Activated CD4-positive, alpha-beta T cell treated with anti-CD3 and anti-CD28 coated beads, Interleukin-2, amount 50 U/mL, for 1 hour (primary cell): ENCODE measurements at places on chromosomes 7 and 10.

DNA sequence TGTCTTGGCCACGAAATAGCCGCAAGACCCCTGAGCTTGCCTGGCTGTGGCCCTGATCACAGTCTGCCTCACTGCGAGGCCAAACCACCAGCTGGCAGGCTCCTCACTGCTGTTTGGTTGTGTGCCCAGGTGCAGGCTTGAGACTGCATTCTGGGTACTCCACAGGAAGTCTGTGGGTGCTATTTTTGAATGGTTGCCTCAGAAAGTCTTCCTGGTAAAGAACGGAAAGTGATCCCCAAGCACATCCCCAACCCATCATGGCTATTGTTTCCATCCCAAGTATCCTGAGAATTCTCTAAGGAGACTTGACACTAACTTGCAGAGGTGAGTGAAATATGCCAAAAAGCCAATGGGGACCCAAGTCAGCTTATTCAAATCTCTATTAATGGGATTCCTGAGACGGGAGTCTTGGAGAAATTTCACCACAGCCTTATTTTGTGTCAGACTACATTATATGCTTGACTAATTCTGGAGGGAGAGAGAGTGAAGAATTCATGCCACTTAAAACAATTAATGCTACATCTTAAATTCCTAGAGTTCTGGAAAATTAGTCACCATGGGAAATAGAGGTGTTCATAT is 170.9 kb downstream of the RAMP3 start:
- DNase-seq: no peak

- no peak for DNase-seq
These were observed 111.3 kb upstream of the IGFBP3 start for GRCh38 chr7:46032353-46032752.

DNA sequence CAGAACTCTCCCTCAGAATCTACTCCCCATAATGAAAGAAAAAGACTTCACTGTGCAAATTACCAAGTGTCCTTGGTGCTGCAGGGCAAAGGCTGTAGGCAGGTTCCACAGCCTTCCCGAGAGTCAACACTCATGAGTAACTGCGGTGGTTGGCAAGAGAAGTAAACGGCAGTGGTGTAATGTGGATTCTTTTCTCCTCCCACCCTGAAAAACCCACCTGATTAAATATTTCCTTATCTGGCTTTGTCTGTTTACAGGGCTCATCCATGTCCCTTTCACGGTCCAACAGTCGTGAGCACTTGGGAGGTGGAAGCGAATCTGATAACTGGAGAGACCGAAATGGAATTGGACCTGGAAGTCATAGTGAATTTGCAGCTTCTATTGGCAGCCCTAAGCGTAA is 300.9 kb downstream of the BICC1 start:
- DNase-seq: no peak

DNA sequence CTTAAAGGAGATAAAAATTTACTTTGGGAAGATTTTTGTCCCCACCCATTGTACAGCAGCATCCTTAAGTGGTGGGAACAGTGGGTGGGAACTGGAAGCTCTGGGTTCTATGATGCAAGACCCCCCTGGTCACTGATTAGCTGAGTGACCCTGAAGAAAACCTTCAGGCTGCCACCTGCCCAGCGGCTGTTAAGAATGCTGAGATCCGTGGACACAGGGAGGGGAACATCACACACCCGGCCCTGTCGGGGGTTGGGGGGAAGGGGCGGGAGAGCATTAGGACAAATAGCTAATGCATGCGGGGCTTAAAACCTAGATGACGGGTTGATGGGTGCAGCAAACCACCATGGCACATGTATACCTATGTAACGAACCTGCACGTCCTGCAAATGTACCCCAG is 14.5 kb downstream of the CARD11 start:
- no peak for DNase-seq

DNA sequence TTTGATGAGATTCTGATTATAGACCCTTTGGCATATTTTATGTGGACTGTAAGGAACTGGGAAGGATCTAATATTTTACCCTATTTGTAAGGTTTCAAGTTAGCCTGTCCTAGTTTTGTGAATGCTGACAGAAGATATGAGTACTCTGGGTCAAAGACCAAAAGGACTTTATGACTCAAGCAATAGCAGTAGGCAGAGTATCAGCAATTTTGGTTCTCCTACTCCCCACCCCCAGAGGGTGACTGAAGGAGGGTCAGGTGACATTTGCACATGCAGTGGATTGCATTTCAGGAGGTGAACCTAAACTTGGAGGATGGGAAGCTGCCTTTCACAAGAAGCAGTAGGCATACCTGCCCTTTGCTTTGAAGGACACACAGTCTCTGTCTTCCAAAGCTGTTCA is 84.0 kb upstream of the KLF6 start:
- DNase-seq: no peak

DNA sequence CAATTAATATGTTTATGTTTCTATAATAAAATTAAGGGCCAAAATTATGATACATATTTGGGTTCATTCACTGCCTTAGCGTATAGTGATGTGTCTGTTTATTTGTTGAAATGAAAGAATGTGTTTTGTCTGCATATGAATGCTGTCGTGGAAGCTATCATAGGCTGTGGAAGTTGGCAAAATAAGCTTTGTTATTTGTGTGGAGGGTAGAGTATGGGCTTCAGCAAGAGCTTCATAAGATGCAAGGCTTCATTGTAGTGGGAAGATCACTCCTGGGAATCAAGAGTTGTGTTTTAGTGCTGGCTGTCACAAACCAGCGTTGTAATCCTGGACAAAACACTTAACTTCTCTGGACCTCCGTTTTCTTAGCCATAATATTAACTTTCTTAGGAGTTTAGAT is 2.5 kb downstream of the SLK start:
- DNase-seq: no peak

DNA sequence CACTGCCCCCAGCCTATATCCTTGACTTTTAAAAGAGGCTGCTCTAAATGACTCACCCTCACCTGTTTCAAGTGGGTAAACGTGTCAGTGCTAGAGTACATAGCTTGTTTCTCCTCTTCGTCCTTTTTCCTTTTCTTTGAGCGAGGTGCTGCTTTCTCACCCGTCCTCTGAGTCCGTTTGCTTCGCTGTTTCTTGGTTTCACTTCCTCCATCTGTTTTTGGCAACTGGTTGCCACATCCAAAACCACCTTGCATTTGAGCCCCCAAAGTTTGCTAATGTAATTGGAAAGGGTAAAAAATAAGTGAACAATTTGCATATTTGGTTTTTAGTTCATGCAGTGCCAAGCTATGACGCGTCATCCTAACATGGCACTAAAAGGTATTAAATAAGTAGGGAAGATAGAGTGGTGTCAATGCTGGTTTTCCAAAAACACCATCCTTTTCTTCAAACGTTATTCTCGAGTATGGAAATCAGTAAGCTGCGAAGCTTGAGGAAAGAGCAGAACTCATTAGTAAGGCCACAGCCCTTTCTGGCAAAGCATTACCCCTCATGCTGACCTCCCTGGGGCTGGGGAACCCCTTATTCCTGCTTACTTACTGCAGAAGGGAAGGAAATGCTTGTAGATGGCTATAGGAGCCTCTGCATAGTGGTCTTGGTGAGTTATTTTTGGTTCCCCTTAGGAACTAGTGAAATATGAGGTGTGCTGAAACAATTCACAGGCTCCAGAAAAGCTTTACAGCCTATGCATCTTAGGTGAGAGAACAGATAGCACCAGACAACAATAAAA is 133.5 kb downstream of the GALNT11 start:
- no peak for DNase-seq

GRCh38 chr7:155846936-155847335 is 34.7 kb upstream of the SHH start:
- DNase-seq: no peak

DNA sequence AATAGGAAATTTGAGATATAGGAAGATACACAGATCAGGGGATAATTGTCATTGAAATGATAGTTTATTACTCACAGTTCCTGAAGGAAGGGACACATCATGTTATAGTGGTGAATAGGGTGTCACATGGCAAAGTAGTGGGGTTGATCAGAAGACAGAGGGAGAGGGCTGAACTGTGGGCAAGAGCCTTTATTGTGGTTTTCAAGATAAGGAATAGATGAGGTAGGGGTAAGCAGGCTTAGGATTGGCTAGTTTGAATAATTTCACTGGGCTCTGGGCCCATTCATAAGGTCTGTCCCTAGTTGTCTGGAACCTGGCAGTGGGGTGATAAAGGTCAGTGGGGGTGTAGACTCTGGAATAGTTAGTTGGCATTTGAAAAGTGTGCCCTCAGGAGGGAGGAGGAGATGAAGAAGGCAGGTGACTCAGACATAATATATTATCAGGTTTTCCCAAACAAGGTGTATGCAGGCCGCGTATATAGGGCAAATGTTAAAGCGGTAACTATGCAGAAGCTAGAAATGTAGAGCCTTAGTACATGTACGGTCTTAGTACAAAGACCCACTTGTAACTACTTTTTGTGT is 18.5 kb downstream of the FGL2 start:
- no peak for DNase-seq

- DNase-seq: no peak
These were observed 227.1 kb downstream of the LRMDA start for GRCh38 chr10:75658496-75658895.

DNA sequence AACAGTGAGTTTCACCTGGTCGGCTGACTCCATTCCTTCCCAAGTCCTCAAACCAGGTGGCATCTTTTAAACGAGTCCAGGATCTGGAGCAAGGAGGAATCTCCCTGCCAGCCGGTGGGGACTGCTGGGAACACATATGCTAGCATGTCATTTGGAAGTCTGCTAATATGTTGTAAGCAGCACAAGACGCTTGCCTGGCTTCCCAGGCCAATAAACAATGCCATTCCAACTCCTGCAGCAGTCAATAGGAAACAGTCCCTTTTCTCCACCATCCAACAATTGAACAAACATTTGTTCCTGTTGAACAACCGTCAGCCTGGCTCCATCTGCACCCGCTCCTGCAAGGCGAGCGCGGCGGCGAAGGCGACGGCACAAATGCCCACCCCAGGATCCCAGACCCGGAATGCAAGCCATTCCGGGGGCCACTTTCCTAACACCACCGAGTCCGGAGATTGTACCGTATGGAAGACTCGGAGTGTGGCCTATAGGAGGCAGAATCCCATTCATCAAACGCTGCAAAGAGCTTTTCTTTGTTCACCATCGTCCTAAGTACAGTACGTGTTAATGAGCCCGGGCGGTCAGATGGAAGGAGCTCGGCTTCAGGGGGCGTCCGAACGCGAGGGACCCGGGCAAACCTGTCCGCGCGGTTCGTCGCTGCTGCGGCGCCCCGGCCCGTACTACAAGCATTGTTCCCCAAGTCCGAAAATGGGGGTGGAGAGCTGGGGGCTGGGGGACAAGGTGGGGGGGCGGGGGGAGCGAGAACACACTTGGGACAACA is 1.6 kb downstream of the FAM53B start:
- DNase-seq: no peak

- no peak for DNase-seq
These were observed 63.9 kb downstream of the PPP1R9A start for GRCh38 chr7:94971051-94971867.

GRCh38 chr10:123500110-123500509 is 166.0 kb upstream of the GPR26 start:
- DNase-seq: no peak

GRCh38 chr7:148256433-148256832 is 334.1 kb upstream of the C7orf33 start:
- no peak for DNase-seq

GRCh38 chr7:126570845-126571244 is 681.9 kb downstream of the GRM8 start:
- no peak for DNase-seq

DNA sequence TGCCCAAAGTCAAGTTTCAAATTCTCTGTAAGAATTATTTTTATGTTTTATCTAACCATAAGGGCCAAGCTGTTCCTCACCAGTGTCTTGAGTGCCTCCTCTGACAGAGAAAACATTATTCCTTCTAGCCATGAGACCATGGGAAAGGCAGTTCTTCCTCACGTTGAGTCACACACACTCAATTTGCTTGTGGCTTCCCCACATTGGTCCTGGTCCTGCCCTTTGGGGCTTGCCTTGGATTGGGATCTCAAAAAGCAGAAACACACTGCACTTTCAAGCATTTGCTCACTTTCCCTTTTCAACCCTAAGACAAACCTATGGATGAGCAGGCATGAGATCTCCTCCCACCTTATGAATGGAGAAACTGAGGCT is 248.3 kb upstream of the IGFBP3 start:
- DNase-seq: no peak

GRCh38 chr7:3117081-3117480 is 73.4 kb upstream of the CARD11 start:
- no peak for DNase-seq

DNA sequence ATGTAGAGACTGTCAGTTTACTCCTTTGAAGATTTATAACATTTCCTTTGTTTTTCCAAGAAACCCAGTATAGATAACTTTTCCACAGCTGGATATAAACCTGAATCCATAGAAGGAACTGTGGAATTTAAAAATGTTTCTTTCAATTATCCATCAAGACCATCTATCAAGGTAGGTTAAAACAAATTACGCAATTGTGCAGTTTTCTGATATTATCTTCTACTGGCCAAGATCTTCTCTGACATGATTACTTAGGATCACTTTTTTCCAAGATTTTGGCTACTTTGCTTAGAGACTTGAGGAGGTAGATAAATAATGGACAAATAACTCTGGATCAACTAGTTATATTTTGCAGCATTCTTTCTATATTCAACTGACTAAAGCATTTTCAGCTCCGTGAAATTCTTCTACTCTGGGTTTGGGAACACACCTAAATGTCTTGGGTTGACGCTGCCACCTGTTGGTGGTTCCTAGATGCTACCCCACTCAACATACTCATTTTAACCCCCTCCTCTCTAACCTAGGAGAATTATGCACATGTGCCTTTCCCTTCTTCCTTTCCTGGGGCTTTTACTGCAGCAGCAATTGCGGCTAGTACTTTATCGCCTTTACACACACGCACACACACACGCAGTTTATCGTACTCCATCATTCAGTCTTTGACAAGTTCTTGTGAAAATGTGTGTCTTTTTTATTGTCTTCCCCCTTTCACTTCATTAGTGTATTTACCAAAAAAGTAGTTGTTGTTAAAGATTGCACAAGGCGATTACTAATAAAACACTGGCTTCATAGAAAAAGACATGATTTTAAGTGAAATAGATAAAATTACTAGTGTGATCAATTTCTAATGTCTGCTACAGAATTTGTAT is 32.7 kb downstream of the ABCB5 start:
- DNase-seq: no peak

GRCh38 chr10:110857265-110858171 is 14.2 kb upstream of the PDCD4 start:
- no peak for DNase-seq

GRCh38 chr7:664997-665735 is 61.3 kb upstream of the DNAAF5 start:
- no peak for DNase-seq

- DNase-seq: no peak
These were observed 362.8 kb downstream of the INHBA start for GRCh38 chr7:41339913-41340676.
